Effector CD4-positive, alpha-beta T cell (primary cell): ENCODE measurements at places on chromosomes 6 and 20.

DNA sequence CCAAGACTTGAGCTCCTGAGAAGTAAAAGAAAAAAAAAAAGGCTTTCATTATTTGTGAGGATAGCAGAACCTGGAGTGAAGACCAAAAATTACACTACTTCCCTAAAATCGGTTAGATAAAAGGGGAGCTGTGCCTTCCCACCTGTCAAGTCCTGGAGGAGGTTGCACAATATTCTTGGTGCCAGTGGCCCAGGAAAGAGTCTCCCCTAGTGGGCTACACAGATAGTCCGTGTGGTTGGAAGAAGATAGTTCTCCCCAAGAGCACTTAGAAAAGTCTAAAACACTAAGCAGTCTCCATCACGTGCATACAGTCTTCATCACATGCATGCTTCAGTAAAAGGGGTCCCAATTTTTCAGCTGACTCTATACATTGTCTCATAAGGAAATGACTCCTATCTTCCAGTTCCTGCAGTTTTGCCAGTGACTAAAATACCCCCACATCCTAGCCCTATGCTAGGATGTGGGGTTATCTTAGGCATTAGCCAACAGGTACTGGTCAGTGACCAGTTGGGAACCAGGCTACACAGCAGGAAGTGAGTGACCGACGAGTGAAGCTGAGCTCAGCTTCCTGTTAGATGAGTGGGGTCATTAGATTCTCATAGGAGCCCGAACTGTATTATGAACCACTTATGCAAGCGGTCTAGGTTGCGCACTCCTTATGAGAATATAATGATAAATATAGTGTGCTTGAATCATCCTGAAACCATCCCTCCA is 199.5 kb upstream of the FAM83B start:
- DNase-seq, result no peak

GRCh38 chr6:50821441-50822077 is 2.9 kb downstream of the TFAP2B start:
- DNase-seq, result no peak

GRCh38 chr6:6808343-6808742 is 219.8 kb downstream of the LY86 start:
- DNase-seq, result no peak

DNA sequence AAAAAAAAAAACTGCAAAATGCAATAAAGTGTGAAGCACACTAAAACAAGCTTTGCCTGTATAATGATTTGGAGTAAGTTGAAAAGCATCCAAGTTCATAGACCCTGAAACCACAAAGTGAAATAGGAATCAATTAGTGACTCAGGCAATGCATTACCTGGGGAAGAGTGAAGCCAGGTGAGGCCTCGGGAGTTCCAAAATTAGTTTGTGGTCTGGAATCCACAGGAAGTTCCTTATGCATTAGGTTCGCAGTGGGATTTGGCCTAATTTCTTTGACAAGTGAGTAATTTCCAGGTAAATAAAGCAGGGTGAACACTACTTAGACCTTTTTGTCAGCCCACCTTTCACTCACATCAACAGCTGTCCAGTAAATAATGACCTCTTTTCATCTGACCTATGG is 490.8 kb downstream of the CBLN4 start:
- DNase-seq, result no peak
